ENCODE measurements at places on chromosomes 5 and 9.

- no peak for DNase-seq
- no peak overlapping the region for H3K4me3 ChIP-seq
- peaks cover 15% of the 10 kb centered on the region for H3K27me3 ChIP-seq
- no peak overlapping the region for H3K27ac ChIP-seq
- no peaks in the 10 kb centered on the region for H3K36me3 ChIP-seq
These were observed 328 bp downstream of the NDST1 start for GRCh38 chr5:150508277-150508640.

- H3K36me3 ChIP-seq: peaks cover 2% of the 10 kb centered on the region
- H3K4me1 ChIP-seq: peaks cover 7% of the 10 kb centered on the region
- no peak for DNase-seq
- H3K27ac ChIP-seq: no peak overlapping the region
- no peaks in the 10 kb centered on the region for H3K27me3 ChIP-seq
These were observed 21.0 kb upstream of the CDK7 start for GRCh38 chr5:69213513-69214215.

- H3K27ac ChIP-seq: no peak overlapping the region
- no peak overlapping the region for H3K4me3 ChIP-seq
- H3K4me1 ChIP-seq: no peaks in the 10 kb centered on the region
- H3K36me3 ChIP-seq: no peaks in the 10 kb centered on the region
These were observed 92.7 kb downstream of the KCNIP1 start for GRCh38 chr5:170596482-170597044.

GRCh38 chr9:38131729-38132128 is 62.7 kb upstream of the SHB start:
- H3K4me3 ChIP-seq: no peak overlapping the region
- DNase-seq: no peak
- H3K4me1 ChIP-seq: no peaks in the 10 kb centered on the region
- peaks cover 2% of the 10 kb centered on the region for H3K36me3 ChIP-seq
- no peak overlapping the region for H3K27ac ChIP-seq
